IPS-NIHi11 (cell line): ENCODE measurements at places on chromosomes 3 and 15.

- DNase-seq, result no peak
Measured at GRCh38 chr3:189094539-189094938, 77.2 kb upstream of the TPRG1 start.

GRCh38 chr15:52733088-52733487 lies 53.9 kb upstream of the ATOSA start:
- no peak for DNase-seq

GRCh38 chr3:171301998-171302397 lies 158.2 kb downstream of the TNIK start:
- DNase-seq, result no peak

- DNase-seq, result no peak
Measured at GRCh38 chr3:126288314-126288713, 68.9 kb downstream of the KLF15 start.

DNA sequence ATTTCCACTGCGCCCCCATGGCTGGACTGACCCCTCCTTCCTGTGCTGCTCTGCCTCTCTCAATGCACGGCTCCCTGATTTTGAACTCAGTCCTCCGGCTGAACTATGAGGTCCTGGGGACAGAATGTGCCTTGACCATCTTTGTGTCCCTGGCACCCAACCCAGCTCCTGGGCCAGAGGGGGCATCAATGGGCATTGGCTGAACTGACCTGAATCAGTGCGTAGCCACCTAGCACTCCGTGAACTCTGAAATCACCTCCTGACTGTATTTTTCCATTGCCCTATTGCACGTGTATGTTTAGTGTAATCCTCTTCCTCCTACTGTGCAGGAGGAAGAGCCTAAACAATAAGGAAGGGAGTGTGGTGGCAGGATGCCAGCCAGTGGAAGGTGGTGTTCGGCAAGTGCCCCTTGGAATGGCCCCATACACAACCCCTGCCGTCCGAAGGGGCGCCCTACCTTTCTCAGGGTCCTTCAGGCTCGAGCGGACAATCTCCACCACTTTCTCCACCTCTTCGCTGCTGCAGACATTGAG lies 33.5 kb downstream of the BDH1 start:
- DNase-seq, result no peak

DNA sequence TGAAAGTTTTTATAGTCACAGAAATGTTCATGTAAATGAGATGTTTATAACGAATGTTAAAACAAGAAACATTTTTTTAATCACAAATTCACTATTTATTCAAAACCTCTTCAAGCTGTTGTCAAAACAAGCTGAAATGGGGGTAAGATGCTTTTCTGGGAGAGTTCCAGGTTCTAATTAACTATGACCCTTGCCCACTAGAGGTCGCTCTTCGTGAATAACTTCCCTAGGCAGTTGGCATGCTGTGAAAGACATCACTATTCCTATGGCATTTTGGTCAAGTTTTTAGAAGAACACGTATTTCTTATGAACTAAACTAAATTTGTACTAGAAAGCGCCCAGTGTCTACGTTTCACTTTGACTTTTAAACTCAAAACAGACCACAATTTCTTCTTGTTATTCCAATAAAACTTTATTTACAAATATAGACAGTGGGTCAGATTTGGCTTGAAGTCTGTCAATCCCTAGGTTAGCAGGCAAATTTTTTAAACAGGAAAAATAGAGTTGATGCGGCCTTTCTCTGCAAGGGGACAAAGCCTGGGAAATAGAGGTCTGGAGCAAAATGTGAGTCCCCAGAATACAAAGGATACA lies 62.8 kb upstream of the CMTM8 start:
- peak; percentile 73 for DNase-seq

- no peak for DNase-seq
Measured at GRCh38 chr3:155500194-155500818, 206.8 kb upstream of the STRIT1 start.

DNA sequence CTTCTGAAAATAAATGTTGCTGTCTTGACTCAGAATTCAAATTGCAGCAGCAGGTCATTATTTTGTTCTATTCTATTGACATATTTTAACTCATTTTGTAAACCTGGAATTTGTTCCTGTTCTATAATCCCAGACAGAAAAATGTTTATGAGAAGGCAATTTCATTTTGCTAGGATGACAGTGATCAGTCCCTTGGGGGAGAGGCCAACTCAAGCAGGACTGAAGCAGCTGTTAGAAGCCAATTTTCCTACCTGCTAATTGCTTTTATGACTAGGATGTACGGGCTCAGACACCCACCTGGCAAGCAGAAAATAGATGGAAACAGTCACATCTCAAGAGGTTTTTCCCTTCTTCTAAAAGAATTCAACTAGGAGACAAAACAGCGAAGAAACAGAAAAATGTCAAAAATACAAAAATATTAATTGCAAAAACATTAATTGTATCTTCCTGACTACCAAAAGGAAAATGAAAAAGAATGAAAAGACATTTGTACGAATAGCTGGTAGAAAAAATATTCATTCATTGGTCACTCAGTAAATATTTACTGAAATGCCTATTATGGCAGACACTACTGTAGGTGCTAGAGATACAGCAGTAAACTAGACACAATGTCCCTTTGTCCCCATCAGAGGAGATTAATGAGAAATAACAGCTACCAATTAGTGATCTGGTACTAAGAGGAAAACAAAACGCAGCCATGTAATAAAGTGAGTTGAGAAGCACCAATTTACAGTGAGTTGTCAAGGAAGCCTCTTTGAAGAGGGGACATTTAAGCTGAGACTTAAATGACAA lies 73.5 kb downstream of the PEAK1 start:
- DNase-seq, result no peak

DNA sequence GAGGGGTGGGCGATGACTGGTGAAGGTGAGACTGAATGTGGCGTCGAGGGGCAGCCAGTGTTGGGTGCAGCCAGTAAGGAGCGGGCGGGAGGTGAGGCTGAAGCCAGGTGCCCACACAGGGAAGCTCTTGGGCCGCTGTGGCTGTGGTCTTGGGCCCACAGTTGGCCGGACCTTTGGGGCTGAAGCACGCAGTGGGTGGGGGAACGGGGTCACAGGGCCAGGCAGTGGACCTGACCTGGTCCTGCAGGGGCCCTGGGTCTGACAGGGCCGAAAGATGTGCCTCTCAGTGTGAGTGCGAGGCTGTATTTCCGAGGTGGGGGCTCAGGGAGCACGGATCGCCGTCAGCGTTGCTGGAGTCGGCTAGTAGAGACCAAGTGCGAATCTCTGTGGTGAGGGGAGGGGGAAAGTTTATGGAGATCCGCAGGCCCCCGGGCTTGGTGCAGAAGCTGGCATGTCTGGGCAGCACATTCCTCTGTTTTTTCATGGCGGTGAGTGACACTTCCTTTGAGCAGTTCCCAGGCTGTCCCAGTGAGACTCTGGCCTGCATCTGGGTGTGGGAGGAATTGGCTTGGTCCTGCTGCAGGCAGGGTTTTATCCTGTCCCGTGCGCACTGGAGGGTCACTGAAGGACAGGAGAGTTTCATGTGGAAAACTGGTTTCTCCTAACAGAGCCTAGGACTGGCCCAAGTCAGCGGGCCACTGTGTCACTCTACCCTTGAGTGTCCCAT lies 100.8 kb downstream of the TMEM266 start:
- no peak for DNase-seq

DNA sequence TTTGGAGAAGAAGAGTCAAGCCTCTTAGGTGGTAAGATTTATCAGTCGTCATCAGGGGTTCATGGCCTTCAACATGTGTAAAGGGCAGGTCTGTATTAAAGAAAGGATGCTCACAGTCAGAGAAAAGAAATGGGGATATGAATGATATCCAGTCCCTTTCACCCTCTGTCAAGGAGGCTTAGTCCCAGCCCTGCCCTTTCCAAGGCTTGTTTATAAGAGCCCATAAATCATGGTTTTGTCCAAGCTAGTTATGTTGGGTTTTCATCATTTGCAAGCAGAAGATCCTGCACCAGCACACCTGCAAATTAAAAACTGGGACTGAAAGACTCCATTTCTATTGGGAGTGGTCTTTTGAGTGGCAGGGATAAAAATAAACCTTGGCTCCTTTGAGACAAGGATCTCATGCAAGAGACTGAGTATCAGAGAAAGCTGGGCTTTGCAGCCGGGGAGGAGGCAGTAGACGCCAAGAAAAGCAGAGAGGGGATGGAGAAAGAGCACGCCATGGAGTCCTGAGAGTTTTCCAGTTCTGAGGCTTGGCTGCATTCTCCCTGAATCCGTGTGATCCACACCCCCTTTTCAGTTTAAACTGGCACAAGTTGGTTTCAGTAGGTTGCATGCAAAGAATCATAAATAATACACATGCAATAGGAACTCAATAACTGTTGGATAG lies 12.6 kb upstream of the PDIA5 start:
- DNase-seq, result no peak

- peak; percentile 47 for DNase-seq
Measured at GRCh38 chr3:76107935-76108570, 322.7 kb upstream of the ZNF717 start.

GRCh38 chr15:65286704-65287519 lies at the start of gene PARP16:
TSS of gene PARP16 (minus strand) at chr15:65286883. CDS start at chr15:65286426, 457 bp downstream.
- peak; percentile 98 for DNase-seq

DNA sequence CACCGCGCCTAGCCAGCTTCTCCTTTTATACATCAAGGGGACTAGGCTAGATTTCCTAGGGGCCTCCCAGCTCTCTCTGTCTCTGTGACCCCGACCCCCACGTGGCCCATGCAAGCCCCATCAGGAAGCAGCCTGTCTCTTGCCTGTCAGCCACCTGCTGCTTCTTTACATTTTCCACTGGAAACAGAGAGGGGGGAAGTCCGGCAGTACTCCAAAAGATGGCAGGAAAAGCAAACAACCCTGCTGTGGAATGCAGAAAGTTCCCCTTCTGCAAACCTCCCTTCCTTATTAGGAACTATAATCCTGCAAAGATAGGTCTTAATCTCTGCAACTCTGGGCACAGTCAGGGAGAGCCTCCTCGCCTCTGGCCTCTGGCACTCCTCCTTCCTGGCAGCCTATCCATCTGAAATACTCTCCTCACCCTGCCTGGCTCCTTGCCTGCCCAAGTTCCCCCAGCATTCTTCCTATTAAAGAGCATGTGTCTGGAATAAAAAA lies 47.4 kb upstream of the HACD2 start:
- DNase-seq, result peak; percentile 70

GRCh38 chr3:49661281-49661680 lies 12.9 kb upstream of the APEH start:
- no peak for DNase-seq

GRCh38 chr15:88480981-88481380 lies 13.5 kb downstream of the MRPS11 start:
- no peak for DNase-seq

- DNase-seq, result no peak
Measured at GRCh38 chr3:8954938-8955763, 8.1 kb downstream of the RAD18 start.

GRCh38 chr3:35971686-35972085 lies 332.4 kb downstream of the ARPP21 start:
- no peak for DNase-seq

DNA sequence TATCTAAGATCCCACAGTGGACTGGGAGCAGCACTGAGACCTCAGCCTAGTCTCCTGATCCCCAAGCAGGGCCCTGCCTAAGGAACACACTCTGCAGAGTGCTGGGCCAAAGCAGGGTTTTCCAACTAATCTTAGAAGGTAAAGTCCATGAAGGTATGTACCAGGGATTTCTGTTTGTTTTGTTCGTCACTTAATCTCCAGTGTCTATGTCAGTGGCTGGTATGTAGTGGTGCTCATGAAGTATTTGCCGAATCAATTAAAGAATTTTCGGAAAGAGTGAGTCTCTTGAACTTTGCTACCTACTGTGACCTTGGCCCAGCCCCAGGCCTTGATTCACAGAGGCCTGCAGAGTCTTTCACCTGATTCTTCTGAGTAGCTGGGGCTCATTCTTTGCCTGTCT lies 1.7 kb downstream of the DUOX1 start:
- DNase-seq, result no peak

- peak; percentile 85 for DNase-seq
Measured at GRCh38 chr3:187739561-187740332, 5.5 kb downstream of the BCL6 start.

- DNase-seq, result no peak
Measured at GRCh38 chr3:106629215-106629832, 747.9 kb upstream of the CCDC54 start.

DNA sequence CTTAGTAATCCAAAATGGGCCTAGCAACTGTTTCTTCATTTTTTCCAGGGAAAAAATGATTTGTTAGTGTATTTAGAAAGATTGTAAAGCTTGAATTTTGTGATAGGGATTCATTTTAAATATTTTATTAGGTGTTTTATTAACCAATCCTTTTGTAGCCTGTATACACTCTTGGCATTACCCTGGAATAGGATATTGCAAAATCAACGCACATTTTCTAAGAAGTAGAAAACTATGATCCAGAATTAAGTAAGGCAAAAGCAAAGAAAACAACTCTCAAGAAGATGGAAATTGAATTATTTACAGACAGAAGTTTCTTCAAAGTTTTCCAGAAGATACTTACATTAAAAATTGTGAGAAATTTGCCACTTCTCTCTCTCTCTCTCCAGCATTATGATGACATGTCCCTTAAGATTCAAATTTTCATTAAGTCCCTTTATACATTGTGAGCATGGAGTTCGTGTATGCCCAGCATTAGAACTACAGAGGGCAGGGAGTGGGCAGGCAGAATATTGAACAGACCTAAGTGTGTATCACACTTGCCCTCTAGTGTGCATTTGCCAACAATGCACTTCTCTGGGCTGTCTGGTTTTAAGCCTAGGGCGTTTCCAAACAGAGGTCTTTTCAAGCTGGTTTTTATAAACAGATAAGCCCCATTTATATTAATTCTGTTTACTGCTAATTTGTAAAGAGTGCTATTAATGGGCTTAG lies 28.5 kb upstream of the CMSS1 start:
- peak; percentile 63 for DNase-seq

DNA sequence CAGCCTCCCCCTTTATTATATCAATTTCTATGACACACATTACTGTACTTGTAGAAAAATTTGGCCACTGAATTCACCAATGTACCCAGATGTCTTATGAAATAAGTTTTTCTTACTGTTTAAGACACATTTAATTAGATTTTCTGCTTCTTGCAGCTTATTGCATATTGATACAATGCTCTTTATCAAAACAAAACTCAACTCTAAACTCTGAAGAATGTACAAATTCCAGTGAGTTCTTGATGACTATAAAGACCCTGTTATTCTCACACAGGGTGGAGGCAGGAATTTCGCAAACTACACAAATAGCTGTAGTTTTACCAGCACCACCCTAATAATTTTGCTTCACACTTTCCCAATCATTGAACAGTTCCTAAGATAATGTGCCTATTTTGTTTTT lies 22.0 kb downstream of the CMTM6 start:
- no peak for DNase-seq

DNA sequence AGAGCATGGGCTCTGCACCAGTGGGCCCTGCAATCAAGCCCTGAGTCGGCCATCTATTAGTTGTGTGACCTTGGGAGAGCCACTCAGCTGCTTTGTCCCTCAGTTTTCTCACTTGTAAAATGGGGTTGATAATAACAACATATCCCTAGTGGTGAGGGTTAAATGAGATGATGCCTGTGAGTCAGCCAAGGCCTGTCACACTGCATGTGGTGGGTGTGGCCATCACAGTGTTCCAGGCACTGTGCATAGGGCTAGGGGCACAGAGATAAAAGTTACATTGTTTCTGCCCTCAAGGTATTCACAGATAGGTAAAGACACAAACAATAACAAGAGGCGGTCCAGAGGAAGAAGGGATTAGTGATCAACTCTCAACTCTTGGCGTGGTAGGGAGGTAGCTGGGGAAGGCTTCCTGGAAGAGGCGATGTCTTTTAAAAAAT lies 19.5 kb downstream of the SMAD6 start:
- no peak for DNase-seq

GRCh38 chr3:154095832-154096421 lies 25.3 kb upstream of the ARHGEF26 start:
- no peak for DNase-seq
